CMK (cell line): ENCODE measurements at places on chromosomes 6 and 20.
A peak's percentile ranks its signal among the peaks of the same experiment; 100 is the strongest.

DNA sequence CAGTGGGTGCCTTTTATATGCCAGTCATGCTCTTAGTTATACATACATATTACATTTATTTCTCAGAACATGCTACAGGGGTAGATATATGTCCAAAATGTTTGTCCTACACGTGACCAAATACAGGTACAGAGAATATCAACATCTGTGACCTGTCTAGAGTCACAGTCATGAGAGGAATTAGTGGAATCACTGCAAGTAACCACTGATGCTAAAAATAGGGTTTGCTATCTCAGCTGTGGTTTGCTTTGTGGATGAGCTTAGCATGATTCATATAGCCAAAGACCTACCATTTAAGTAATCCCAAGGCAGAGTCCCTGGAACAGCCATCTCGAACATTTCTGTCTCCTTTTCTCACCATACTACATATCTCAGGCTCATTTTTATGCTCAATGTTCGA, 32.3 kb downstream of the GSTA3 start:
- DNase-seq, result no peak

DNA sequence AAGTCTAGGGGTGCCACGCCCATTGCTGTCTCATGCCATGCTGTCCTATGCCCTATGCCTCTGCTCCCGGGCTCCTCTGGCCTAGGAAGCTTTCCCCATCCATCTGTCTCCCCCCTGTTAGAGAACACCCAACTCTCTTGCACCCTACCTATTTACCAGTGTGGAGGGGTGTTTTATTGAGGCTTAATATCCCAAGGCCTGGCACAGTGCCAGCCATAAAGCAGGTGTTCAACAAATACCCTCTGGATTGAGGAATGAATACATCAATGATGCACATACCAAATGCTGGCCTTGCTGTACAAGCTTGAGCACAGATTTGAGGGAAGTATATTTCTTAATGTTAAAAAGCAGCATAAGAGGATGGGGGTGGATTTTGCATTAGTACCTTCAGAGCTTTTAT, 38.3 kb downstream of the METTL24 start:
- no peak for DNase-seq

GRCh38 chr6:143901885-143902750, 37.8 kb downstream of the ZC2HC1B start:
- DNase-seq, result no peak

DNA sequence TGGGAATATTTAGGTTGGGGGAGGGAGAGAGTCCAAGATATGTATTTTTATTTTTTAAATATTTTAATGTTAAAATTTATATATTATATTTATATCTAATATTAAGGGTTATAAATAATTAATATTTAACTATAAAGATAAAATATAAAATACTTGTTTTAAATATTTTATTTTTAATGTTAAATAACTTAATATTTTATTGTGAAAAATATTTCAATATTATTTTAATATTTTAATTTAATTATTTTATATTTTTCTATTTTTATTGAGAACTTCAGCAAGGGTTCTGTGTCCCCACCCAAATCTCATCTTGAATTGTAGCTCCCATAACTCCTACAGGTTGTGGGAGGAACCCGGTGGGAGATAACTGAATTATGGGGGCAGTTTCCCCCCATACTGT, 34.0 kb downstream of the PERP start:
- DNase-seq, result no peak

DNA sequence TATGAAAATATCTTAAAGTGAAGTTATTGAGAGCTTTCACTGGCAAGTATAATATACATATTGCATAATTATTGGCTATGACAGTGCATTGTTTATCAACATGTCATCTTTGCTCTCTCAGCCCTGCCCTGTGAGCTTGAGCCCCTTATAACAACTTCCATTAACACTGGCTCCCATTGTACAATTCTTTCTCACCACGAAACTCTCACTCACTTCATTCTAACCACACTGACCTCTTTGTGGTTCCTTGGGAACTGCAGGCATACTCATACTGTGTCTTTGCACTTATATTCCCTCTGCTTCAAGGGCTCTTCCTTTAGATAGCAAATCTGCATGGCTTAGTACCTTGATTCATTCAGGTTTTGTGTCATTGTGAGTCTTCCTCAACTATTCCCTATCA, 411.8 kb downstream of the CDKAL1 start:
- peak; percentile 51 for DNase-seq

- DNase-seq, result no peak
These were observed 236.3 kb upstream of the ZNF217 start for GRCh38 chr20:53829724-53830521.

GRCh38 chr6:84652356-84653026, 111.9 kb downstream of the TBX18 start:
- DNase-seq, result no peak

DNA sequence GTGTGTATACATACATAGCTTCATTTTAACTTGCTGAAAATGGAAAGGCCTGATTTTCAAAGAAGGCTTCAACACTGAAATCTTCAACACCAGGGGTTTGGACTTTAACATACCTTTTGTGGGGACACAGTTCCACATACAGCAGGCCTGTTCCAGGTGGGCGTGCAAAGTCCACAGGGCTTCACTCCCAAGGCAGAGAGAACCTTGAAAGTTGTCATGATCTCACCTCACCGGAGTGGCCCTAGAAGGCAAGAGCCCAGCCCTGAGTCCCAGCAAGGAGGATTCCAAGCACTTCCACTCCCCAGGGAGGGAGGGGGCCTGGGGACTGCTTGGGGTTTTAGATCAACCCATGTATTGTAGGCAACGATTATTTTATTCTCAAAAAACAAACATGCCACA, 47.2 kb downstream of the TMEM242 start:
- DNase-seq, result no peak
